Fibroblast of mammary gland (primary cell): ENCODE measurements at places on chromosomes 16 and 17.

- peak; percentile 17 for DNase-seq
Observed at GRCh38 chr17:38352245-38353085, 821 bp downstream of the SOCS7 start.

DNA sequence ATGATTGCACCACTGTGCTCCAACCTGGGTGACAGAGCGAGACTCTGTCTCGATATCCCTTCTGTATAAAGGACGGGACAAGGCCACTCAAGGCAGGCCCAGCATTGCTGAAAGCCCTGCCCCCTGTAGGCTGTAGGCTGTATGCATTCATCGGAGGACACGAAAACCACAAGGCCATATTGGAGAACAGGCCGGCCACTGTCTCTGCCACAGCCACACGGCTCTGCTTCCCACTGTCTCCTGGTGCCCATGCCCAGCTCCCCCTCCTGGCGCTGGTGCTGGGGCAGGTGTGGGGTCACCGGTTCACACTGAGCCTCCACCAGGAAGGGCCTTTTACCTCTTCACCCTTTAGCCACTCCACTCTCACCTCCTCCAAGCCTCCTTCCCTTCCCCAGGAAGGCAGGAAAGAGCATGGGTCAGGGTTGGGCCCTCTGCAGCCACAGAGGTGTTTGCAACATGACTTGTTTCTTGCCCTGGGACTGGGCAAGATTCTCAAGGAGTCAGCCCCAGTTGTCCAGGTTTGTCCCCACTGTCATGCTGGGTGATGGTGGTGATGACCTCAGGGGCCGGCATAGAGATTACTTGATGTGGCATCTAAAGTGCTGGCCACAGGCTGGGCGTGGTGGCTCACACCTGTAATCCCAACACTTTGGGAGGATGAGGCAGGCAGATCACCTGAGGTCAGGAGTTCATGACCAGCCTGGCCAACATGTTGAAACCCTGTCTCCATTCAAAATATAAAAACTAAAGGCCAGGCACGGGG is 5.3 kb upstream of the NTN3 start:
- no peak for DNase-seq

- DNase-seq = no peak
Observed at GRCh38 chr16:83328936-83329335, 478.8 kb upstream of the HSBP1 start.

- no peak for DNase-seq
Observed at GRCh38 chr16:26382586-26382985, 684.1 kb upstream of the C16orf82 start.

- DNase-seq = no peak
Observed at GRCh38 chr17:38449364-38449763, 21.1 kb downstream of the ARHGAP23 start.

GRCh38 chr16:73069581-73070262 is 21.8 kb upstream of the ZFHX3 start:
- DNase-seq = no peak

DNA sequence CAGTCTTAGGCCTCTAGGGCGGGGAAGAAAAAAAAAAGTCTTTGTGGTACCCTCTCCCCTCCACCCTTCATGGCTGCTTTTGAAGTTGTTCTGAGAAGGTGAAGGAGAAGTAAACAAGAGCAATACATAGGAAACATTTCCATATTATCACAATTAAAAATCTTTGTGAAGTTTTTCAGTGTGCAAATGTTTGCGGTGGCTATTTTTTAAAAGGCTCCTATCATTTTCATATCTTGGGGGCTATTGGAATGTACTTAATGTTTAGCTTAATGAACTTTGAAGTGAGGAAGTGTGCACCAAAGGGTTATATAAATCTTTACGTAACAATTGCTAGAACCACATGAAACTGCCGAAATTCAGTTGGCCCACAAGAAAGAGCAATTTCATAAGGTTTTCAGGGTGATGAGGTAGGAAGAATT is 7.6 kb downstream of the NOL11 start:
- no peak for DNase-seq

DNA sequence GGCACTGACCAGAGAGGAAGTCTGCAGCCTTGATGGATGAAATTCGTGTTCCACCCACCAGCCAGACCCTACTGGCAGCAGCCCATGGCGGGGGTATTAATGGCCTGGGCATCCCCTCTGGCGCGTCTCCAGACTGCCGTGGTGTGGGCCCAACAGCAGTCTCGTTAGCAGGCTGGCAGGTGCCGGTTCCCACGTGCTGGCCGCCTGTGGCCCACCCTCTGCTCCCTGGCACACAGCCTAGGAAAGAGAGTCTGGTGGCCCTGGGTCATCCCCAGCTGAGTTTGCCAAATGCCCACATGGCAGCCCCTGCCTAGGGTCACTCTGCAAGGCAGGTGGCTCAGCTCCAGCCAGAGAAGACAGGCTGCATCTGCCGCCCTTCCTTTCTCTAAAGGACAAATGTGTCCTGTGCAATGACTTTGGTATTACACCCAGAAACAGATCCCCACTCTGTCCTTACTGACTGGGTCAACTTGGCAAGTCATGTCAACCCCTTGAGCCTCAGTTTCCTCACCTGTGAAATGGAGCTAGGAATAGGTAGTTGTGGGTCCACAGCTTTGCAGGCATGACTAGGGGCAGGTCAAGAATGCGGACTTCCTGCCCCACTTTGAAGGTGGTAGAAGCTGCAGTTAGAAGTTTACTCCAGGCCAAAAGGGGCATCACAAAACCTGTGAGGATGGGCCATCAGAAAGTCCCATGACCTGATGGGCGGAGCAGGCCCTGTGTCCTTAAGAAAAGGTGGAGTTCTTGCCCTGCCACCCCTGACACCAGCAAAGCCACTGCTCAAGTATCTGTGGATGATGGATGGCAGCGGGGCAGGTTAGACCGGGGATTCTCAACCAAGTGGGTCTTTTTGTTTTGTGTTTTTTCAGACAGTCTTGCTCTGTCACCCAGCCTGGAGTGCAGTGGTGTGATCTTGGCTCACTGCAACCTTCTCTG is 76.6 kb downstream of the ABCC6 start:
- no peak for DNase-seq

- DNase-seq = no peak
Observed at GRCh38 chr17:43810823-43811222, 22.1 kb downstream of the MPP3 start.

- no peak for DNase-seq
Observed at GRCh38 chr16:77462894-77463293, 28.1 kb upstream of the ADAMTS18 start.

GRCh38 chr17:46866325-46866724 is 14.9 kb downstream of the WNT9B start:
- DNase-seq = no peak

- DNase-seq = peak; percentile 19
Observed at GRCh38 chr17:34098699-34099098, 156.4 kb upstream of the CCL2 start.

DNA sequence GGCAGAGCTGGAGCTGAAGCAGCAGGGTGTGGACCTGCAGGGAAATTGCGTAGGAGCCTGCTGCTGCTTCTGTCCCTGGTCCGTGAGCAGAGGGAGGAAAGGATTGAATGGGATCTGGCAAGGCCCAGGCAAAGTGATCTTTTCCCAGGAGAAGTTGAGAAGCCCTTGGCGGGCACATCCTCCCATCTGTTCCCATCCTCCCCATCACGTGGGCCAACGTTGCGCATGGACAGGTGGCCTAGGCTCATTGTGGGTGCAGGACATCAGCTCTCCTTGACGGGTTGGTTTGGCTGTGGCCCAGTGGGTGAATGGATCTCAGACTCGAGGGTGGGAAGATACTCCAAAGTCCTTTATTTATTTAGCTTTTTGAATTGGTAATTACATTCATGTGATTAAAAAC is 29.4 kb upstream of the POLR3E start:
- no peak for DNase-seq

GRCh38 chr16:76897816-76898215 is 293.2 kb upstream of the MON1B start:
- DNase-seq = no peak

DNA sequence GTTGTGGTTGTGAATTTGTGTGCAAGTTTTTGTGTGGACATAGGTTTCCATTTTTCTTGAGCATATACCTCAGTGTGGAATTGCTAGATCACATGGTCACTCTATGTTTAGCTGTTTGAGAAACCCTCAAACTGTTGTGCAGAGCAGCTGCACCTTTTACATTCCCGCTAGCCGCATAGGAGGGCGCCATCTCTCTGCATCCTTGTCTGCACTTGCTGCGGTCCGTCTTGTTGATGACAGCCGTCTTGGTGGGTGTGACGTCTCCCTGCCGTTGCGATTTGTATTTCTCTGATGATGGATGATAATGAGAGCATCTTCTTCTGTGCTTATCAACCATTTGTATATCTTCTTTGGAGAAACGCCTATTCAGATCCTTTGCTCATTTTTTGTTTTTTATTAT is 25.1 kb upstream of the IL17C start:
- no peak for DNase-seq

- no peak for DNase-seq
Observed at GRCh38 chr16:63462316-63462715, 1426.1 kb upstream of the CDH8 start.

DNA sequence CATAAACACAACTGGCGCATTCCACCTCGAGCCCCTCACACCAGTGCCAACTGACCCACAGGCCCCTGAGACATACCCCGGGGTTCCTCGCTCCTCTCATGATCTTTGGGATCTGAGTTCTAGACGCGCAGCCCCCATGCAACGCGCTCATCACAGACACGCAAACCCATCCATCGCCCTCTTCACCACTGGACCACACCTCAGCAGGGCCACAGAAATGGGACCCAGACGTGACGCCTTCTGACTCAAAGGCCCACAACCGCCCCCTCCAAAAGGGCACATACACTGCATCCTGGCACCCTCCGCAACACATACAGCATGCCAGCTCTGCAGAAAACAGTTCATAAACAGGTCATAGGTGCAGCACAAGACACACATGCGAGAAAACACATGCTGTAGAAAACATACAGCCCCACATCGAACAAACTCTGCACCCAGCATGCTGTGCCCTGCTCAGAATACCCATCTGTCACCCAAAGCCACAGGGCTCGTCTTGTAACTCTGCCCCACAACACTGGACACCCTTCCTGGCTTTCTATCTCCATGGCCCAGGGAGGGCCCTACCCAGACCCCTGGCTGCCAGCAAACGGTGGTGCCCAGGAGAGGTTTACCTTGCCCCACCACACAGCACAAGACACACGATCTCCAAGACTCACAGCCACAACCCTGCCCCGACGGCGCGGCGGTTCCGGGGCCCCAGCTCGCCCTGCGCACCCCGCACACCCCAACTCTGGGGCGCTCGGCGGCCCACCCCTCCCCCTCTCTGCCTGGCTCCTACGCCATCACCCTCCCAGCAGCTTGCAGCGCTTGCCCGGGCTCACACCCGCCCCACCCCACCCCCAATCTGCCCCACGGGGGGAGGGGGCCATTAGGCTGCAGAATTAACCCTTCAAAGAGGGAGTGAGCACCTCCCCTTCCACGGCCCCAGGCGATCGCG is 887 bp downstream of the ZBTB4 start:
- peak; percentile 41 for DNase-seq

DNA sequence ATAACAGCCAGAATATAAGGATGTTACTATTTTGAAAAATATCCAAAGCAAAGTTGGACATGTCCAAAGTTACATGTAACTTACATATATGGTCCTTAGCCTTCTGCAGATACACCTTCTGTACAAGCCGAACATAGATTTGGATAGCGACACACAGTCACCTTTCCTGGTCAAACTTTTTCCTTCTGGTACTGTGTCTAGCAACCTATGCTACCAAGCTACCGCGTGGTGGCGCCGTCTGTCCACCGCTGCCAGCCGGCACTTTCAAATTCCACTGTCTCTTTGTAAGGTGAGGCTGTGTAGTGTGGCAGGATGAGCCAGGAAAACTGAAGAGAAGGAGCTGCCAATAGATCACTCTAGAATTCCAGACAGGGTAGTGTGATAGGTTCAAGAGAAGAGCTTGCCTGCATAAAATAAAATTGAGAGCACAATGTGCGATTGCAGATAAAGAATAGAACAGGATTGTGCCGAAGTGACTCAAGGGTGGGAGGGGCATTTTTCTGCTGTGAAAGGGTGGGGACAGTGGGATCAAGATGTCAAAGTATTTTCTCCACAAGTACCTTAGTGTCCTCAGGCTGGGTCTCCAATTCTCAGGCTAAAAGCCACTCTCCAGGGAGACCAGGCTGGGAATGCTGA is 366.9 kb downstream of the SLC39A11 start:
- DNase-seq = peak; percentile 68

GRCh38 chr16:5024632-5025031 is 9.1 kb downstream of the NAGPA start:
- peak; percentile 35 for DNase-seq

GRCh38 chr16:68676113-68676860 is 31.2 kb downstream of the CDH3 start:
- DNase-seq = no peak

- no peak for DNase-seq
Observed at GRCh38 chr16:58114827-58115825, 14.1 kb downstream of the CFAP20 start.

DNA sequence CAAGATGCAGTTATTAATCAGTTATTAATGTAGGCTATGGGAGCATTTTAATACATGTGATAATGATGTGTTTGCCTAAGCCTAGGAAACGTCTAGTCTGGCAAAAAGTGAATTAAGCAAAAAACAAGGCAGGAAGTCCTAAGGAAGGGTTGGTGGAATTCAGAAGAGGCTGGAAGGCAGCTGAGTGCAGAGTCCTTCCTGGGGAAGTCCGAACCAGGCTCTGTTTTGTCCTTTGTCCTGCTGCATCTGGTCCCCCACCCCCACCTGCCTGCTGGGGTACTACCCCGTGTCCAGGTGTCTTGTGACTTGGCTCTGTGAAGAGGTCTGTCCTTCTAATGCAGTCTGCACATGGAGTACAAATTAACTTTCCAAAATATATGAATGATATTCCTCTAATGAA is 1.5 kb upstream of the MYH10 start:
- no peak for DNase-seq

GRCh38 chr17:40777459-40777858 is 4.9 kb downstream of the KRT27 start:
- DNase-seq = no peak
